ENCODE measurements at places on chromosomes 16 and 17. TPM values are rescaled to one million over a fixed set of nuclear protein-coding genes. Genes with fewer than 3 reads are reported as not detected.

MKS1 gene
- total RNA-seq: 12.1 TPM

PHF12 gene
- 10.3 TPM for total RNA-seq

TMEM208 gene
- 39.9 TPM for total RNA-seq

TBC1D3H gene
- not detected for total RNA-seq

KIF19 gene
- total RNA-seq: 1.2 TPM

C1QL1 gene
- total RNA-seq: 0.31 TPM

KRT27 gene
- not detected for total RNA-seq

SMARCD2 gene
- total RNA-seq: 95.6 TPM

TSPOAP1 gene
- not detected for total RNA-seq

ZC3H18 gene
- total RNA-seq: 11.6 TPM

TBX2 gene
- 72.3 TPM for total RNA-seq

MMP28 gene
- 0.12 TPM for total RNA-seq

SLC13A5 gene
- total RNA-seq: not detected

USP7 gene
- total RNA-seq: 65.0 TPM

TNP2 gene
- total RNA-seq: under 0.01 TPM

CCDC200 gene
- not detected for total RNA-seq

TNRC6C gene
- 8.3 TPM for total RNA-seq

TBC1D28 gene
- total RNA-seq: not detected

CACNG4 gene
- total RNA-seq: not detected

CNTROB gene
- total RNA-seq: 21.5 TPM

NTN3 gene
- 0.40 TPM for total RNA-seq

BAIAP3 gene
- total RNA-seq: 0.92 TPM

DECR2 gene
- 8.5 TPM for total RNA-seq

GLP2R gene
- total RNA-seq: not detected

HBZ gene
- not detected for total RNA-seq

CCL8 gene
- total RNA-seq: not detected

CALB2 gene
- total RNA-seq: not detected

FGF11 gene
- 0.19 TPM for total RNA-seq

C16orf96 gene
- not detected for total RNA-seq

ADAM11 gene
- total RNA-seq: under 0.01 TPM

AGRP gene
- total RNA-seq: not detected

NPIPA5 gene
- total RNA-seq: 2.8 TPM

ADAD2 gene
- total RNA-seq: not detected

PRCD gene
- total RNA-seq: 1.1 TPM

ITGA2B gene
- total RNA-seq: not detected

CDRT15L2 gene
- not detected for total RNA-seq

OR2C1 gene
- 0.26 TPM for total RNA-seq

ZACN gene
- total RNA-seq: not detected

SLC5A11 gene
- total RNA-seq: not detected

EME1 gene
- 9.2 TPM for total RNA-seq

ATP2A1 gene
- total RNA-seq: 0.12 TPM

CLEC18A gene
- 0.93 TPM for total RNA-seq
